ENCODE measurements at places on chromosomes 3 and 15.

DNA sequence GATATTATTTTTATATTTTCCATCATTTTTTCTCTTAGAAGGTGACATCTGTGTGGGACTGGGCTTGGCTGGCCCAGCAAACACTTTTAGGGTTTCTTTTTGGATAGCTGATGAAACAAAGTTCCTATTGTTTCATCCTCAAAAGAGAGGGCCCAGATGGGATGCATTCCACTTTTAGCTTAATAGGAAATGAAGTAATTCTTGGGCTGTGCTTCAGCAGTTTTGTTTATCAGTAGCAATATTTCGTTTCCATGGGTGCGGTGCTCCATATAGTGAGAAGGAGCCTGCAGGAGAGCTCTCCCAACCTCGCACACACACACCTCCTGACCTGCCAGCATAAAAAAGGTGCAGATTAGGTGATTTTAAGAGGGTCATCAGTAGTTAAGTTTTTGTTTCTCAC lies 147.5 kb downstream of the AKAP13 start:
- DNase-seq = no peak

GRCh38 chr3:65595222-65596028 lies 443.3 kb downstream of the MAGI1 start:
- DNase-seq = no peak

DNA sequence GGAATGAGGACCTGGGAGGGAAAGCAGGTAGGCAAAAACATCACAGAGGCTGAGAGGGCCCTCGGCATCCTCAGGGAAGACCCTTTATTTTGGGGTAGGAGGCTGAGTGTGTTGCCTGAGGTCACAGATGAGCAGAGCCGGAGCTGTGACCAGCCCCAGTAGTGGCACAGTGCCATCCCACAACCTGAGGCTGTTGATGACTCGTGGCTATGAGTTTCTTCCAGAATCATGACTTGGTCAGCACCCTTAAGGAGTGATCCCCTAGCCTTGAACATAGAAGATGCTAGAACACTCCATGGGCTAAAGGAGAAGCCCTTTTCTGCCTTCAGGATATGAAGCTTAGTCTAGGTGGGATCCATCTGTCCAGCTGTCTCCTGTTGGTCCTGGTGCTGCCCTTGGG lies 19.5 kb upstream of the CXCR6 start:
- no peak for DNase-seq

DNA sequence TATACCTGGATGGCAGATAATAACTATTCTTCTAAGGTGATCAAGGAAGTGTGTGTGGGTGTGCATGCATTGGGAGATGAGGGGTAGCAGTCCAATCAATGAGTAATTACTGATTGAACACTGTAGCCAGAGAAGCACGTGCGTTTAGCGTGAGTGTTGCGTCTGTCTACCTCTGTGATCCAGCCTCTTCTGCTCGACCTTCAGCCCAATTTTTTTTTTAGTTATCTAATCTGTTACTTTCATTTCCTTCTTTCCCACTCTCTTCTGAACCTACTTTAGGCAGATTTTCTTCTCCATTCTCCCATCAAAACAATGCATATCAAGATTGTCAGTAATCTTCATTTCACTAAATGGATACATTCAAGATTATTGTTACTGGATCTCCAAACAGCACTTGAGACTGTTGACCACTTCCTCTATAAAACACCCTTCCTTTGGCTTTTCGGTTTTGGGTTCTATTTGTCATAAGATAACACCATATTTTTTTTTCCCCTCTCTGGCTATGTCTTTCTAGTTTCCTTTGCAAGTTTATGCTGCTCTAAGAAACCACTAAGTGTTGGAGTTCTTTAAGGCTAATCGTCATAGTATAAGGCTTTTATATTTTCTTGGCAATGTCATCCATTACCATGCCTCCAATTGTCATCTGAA lies 41.0 kb downstream of the MCTP2 start:
- peak; percentile 66 for DNase-seq

- DNase-seq = no peak
Measured at GRCh38 chr15:101151288-101151687, 100.6 kb downstream of the CHSY1 start.

DNA sequence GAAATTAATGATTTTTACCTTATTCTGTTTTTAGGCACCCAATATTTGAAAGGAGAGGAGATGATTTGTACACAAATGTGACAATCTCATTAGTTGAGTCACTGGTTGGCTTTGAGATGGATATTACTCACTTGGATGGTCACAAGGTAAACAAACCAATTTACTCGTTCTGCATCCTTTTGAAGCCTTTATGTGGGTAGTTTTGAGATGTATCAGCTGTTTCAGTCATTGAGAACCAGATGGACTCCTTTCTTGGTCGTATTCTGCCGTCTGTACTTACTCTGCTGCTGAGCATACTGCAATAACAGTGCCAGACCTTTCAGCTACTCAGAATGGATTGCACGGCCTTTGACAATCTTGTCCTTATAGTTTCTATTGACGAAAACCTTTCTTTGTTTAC lies 13.3 kb downstream of the DNAJB11 start:
- DNase-seq = no peak

DNA sequence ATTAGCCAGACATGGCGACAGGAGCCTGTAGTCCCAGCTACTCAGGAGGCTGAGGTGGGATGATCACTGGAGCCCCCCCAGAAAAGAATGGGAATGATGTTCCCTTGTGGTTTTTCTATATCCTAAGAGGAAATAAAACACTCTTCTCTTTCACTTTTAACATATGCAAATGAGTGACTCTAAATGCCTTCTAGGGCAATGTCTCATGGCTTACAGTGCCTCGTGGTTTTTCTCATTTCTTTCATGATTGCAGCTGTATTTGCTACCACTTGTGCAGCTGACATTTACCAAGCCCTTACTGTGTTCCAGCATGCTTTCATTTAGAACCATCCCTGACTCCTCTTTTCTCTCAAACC lies 26.4 kb downstream of the STOML1 start:
- DNase-seq = no peak

GRCh38 chr3:15860014-15860934 lies 62.5 kb upstream of the ANKRD28 start:
- no peak for DNase-seq

DNA sequence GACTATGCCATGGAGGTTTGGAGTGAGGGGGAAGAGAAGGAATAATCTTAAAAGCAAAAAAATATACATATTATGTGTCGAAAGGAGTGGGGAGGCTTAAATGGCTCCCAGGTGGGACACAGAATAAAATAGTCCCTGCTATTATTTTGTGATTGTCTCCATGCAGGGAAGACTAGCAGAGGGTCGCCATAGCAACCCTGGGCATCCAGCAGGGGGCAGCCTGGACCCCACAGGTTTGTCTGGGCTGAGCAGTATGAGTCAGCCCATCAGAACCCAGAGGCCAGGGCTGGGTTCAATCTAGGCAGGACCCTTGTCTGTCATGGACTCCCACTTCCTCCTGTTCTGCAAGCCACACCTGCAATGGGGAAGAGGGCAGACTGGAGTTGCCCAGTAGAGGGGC lies 17.6 kb upstream of the LINGO1 start:
- no peak for DNase-seq

DNA sequence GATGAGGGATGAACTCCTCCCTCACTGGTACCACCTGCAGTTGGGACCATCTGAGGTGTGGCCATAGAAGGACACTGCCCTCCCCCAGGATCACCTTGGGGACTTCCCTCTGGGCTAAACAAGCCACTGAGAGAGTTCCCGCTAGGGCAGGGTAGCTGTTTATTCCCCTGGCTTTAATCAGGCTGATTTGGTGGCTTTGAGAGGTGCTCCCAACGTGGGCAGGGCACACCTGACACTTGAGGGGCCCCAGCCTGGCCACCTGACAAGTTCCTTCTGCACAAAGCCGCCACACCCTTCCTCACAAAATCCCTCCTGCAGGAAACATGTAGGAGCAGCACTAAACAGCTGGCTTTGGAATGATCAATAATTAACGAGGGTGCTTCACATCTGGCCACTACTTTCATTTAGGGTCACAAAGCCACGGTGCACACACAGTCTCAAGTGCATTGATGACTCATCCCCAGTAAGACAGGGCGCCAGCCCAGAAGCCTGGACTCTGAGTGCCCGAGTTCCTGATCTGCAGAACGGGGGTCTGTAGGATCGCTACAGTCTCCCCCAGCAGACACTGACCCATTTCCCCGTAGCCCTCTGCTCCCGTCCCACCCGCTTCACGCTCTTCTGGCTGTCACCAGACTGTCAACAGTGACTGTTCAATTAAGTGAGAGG lies 75.1 kb downstream of the ATP10A start:
- no peak for DNase-seq

- no peak for DNase-seq
Measured at GRCh38 chr3:116444115-116444747, 1.1 kb downstream of the LSAMP start.

GRCh38 chr15:72011302-72011942 lies 106.5 kb downstream of the MYO9A start:
- DNase-seq = no peak

DNA sequence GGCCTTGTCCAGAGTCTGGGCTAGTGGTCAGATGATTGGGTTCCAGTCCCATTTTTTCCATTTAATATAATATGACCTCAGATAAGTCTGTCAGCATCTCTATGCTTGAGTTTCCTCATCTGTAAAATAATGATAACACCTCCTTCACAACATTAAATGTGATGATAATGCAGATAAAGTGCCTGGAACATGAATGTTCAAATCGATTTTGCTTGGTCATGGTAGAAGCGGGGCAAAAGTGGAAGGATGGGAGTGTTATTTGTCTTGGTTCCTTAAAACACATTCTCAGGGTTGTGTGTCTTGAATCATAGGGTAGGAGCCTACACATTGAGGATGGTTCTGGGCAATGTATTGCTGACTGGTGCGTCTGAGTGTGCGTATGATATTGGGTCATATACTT lies 16.9 kb downstream of the ARIH2 start:
- DNase-seq = no peak

DNA sequence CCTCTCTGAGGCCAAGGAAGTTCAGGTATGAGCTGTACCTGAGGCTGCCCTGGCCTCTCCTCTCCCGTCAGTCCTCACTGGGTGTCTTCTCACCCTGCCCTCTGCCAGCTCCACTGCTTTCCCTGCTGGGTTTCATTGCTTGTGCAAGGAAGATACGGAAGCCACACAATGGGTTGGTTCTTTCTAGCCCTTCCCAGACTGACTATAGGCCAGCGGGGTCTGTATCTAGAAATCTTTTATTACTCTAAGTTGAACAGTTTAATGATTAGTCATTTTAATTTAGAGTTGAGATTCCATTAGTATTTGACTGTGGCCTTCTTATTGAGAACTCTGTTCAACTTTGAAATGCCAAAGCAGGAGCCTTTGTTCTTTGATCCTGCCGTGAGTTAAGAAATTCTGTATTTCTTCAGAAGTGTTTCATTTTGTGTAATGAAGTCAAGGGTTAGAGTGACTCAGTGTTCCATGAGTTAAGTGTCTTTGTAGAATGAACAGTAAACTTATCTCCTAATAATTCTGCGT lies 16.2 kb downstream of the C3orf62 start:
- no peak for DNase-seq

GRCh38 chr3:119508172-119508845 lies 10.0 kb downstream of the TIMMDC1 start:
- no peak for DNase-seq

DNA sequence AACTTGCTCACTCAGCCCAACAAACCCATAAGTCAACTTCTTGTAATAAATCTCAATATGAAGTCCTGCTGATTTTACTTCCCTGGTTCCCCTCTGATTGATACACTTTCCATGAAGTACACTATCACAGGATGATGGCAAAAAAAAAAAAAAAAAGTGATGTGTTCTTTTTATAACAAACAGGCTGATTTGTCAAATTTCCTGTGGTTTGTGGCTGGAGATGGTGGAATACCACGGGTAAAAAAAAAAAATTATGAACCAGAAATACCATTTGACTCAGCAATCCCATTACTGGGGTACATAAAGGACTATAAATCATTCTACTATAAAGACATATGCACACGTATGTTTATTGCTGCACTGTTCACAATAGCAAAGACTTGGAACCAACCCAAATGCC lies 10.7 kb upstream of the SERPINI2 start:
- no peak for DNase-seq

- DNase-seq = no peak
Measured at GRCh38 chr3:153970047-153970446, 151.1 kb upstream of the ARHGEF26 start.

- DNase-seq = peak; percentile 64
Measured at GRCh38 chr3:32374788-32375595, 16.7 kb upstream of the CMTM7 start.

- no peak for DNase-seq
Measured at GRCh38 chr15:86183596-86184491, 104.2 kb downstream of the AGBL1 start.

- DNase-seq = no peak
Measured at GRCh38 chr15:78950343-78950742, 5.5 kb upstream of the CTSH start.

DNA sequence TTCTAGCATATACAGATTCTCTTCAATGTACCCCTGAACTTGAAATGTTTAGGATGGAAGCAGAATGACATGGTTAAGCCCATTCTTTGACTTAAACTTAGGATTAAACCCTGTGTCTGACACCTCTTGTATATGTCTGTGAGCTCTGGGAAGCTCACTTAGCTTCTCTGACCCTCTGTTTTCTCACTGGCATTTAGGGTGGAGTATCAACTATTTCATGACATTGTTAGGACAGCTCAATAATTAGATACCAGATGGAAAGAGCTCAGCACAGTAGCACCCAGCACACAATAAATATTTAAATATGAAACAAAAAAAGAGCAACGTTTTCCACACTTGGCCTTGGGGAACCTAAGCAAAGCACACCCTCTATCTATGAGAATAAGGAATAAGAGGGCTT lies 18.2 kb upstream of the RPS17 start:
- no peak for DNase-seq

GRCh38 chr3:169953462-169954141 lies 13.0 kb upstream of the SEC62 start:
- no peak for DNase-seq

DNA sequence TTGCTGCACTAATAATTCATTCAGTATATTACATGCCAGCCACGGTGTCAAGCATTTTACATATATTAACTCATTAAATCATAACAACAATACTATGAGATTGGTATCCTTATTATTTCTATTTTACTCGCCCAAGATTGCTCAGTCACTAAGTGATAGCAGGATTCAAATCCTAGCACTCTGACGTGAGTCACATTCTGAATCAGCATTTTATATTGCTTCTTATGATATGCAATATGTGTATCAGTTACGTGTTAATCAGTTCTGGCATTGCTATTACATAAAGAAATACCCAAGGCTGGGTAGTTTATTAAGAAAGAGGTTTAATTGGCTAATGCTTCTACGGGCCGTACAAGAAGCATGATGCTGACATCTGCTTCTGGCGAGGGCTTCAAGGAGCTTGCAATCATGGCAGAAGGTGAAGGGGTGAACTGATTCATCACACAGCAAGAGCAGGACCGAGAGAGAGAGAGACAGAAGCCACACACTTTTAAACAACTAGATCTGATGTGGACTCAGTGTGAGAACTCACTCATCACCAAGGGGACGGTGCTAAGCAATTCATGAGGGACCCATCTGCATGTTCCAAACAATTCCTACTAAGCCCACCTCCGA lies 166.5 kb upstream of the TMCO5A start:
- no peak for DNase-seq
